NCI-H1930 (cell line): ENCODE measurements at places on chromosomes 3 and 15.

DNA sequence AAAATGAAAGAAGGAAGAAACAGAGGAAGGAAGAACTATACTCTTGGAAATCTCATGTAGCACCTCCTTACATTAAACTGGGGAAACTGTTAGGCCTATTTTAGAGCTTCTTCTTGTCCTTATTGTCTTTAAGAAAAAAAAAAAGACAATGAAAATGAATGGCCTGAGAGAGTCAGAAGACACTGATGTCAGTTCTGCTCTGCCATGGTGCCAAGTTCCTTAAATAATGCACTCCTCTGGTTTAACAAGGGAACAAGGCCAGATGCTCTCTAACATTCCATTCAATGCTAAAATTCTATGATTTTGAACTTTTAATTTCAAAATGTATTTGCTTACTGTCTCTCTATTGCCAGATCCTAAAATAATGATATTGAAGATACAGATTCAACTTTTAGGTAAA is 4.4 kb upstream of the MBNL1 start:
- DNase-seq, result no peak

GRCh38 chr15:27244047-27244446 is 273.1 kb downstream of the GABRG3 start:
- no peak for DNase-seq

DNA sequence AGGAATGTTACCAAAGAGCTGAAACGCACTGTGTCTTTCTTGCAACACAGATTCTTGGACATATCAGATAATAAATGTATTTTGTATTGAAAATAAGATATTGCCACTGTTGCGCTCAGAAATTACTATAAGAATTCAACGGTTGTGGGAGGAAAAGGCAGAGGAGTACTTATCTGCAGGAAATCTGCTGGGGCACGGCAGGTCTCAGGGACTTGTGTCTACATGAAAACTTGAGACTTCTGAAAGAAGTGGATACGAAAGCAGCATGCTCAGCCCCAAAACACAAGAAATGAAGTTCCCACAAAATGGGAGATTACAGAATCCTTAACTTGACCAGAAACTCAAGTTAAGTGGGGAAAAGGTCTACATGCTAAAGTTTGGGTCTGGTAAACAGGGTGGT is 86.5 kb downstream of the IGSF11 start:
- no peak for DNase-seq

DNA sequence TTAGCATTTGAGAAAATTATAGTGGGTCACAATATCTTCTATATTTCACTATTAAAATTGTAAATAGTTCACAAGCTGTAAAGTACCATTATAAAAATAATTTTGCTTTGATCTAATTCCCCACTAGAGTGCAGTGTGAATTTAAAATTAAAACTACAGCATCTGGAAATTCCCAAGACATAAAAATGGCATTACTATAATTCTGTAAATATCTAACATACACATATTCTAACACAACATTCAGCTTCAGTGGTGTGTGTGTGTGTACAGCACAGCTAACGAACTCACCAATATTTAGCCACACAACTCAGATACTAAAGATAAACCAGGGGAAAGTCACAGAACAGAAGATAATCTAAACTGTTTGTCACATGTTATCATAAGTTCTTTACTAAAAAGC is 424.9 kb upstream of the ZNF385D start:
- no peak for DNase-seq

GRCh38 chr3:14512281-14512941 is 27.7 kb downstream of the GRIP2 start:
- no peak for DNase-seq

DNA sequence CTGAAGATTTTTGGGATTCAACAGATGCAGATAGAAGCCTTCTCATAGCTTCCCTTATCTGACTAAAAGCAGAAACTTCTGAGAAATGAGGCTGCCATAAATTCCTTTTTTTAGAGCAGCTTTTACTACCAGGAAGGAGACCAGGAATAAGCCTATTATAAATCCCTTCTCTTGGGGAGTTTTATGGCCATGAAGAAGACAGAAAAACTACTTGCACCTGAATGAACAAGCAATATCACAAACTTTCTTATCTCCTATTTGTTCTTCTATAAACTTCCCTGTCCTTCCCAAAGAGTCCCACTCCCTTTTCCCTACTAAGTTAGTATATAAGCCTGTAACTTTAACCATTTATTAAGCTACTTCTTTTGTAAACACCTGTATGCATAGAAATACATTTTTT is 603.1 kb downstream of the NSUN3 start:
- no peak for DNase-seq

DNA sequence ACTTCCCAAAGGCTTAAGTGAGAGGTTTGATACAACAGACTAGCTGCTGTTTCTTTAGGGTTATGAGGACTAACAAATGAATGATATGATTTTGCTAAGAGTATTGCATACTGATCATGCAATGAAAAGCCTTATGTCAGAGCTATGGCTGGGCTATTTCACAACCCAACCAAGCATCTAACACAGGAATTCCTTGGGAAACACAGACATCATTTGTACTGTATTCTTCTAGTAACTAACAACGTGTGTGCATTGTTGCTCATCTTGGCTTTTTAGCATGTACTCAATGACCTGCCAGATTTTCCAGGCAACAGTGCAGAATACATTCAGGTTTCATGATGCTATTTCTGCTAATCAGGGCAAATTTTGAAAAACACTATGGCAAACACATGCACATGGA is 19.3 kb downstream of the PDZRN3 start:
- no peak for DNase-seq

- DNase-seq, result no peak
Measured at GRCh38 chr3:195023576-195023975, 247.4 kb downstream of the XXYLT1 start.

DNA sequence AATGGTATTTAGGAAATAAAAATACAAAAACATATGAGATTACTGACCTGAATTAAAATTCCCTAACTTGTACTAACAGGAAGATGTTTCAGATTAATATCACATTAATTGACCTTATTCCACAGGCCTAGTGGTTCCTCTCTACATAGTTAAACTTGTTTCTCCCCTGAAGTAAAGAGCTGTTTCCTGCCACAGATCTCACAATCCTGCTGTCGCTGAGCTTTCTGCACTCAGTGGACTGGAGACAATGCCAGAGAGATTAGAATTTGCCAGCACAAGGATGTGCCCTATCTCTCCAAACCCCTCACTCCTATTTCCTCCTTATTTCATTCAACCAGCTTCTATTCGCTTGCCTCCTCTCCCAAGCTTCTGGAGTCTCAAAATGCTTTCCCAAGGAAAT is 130.6 kb downstream of the CTNNB1 start:
- DNase-seq, result no peak

- DNase-seq, result no peak
Measured at GRCh38 chr15:66936861-66937582, 128.4 kb upstream of the SMAD3 start.

DNA sequence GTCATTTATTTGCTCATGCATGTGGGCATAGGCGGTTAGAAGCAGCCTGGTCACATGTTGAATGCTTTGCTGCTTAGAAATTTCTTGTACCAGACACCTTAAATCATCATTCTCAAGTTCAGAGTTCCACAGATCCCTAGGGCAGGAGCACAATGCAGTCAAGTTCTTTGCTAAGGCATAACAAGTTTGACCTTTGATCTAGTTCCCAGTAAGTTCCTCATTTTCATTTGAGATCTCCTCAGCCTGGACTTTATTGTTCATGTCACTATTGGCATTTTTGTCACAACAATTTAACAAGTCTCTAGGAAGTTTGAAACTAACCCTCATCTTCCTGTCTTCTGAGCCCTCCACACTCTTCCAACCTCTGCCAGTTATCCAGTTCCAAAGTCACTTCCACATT is 22.8 kb downstream of the HGD start:
- no peak for DNase-seq

- peak; percentile 72 for DNase-seq
Measured at GRCh38 chr3:132029182-132029902, 5.5 kb downstream of the CPNE4 start.

GRCh38 chr15:63969652-63970421 is 76.4 kb downstream of the DAPK2 start:
- DNase-seq, result no peak

DNA sequence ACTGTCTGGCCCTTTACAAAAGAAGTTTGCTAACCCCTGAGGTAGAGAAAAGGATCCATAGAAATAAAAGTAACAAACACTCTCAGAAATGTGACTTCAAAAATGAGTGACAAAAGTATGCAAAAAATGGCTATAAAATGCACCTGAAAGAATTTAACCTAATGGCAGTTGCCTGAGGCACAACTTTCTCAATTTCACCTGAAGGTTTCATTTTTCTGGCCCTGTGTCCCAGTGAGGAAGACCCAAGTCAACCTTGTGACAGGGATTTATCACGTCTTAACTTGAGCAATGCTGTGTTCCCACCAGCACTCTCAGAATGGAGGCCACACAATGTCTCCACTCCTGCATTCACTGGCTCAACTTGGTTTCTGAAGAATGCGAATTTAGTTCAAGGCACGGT is 83.0 kb downstream of the FHIT start:
- no peak for DNase-seq

DNA sequence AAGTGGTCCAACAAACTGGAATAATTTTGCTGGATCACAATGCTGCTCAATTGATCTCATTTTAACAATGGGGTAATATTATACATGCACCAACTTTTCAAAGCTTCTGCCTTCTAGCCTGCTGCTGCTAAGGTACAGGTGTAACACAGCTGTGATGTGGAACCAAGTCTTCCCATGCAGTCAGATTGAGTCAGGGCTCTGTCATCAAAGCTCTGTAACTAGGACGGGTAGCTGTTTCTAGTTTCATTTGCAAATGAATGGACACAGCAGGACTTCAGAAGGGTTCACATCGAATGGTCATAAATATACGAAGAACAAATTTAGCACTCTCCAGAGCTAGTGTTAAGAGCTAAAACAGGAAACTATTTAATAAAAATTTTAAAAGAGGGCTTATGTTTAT is 189.2 kb downstream of the USP13 start:
- no peak for DNase-seq

DNA sequence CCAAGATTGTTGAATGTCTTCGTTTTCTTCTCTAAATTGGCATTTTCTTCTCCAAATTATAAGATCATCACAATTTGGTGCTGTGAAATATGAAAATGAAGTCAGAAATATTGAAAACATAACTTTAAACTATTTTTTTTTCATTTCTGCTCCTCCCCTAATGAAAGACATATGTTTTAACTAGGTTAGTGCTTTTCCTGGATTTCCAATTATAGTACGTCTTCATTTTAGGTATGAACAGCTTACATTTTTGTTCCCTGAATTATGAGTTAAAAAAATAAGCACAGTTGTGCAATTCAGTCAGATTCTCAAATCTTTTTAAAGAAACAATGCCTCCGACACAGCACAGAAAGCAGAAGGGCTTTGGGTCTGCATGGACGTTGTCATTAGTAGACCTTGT is 83.5 kb upstream of the CFAP20DC start:
- DNase-seq, result no peak

- DNase-seq, result no peak
Measured at GRCh38 chr3:40332684-40333083, 23.2 kb downstream of the EIF1B start.

GRCh38 chr3:157785102-157785826 is 282.0 kb upstream of the VEPH1 start:
- no peak for DNase-seq

DNA sequence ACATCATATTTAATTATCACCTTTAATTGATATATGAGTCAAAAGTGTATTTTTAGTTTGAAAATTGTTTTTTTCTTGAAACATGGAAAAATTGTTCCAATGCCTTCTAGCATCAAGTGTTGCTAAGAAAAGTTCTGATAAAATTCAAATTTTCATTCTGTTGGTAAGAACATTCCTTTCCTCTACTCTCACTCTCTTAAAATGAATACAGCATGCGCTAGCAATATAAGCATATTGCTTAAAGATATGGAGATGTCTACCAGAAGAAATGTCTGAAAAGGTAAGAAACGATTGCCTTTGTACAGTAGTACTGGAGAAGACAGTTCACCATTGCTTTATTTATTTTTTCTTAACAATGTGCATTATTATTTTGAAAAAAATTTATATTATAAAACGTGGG is 17.6 kb upstream of the ZBTB38 start:
- DNase-seq, result no peak

DNA sequence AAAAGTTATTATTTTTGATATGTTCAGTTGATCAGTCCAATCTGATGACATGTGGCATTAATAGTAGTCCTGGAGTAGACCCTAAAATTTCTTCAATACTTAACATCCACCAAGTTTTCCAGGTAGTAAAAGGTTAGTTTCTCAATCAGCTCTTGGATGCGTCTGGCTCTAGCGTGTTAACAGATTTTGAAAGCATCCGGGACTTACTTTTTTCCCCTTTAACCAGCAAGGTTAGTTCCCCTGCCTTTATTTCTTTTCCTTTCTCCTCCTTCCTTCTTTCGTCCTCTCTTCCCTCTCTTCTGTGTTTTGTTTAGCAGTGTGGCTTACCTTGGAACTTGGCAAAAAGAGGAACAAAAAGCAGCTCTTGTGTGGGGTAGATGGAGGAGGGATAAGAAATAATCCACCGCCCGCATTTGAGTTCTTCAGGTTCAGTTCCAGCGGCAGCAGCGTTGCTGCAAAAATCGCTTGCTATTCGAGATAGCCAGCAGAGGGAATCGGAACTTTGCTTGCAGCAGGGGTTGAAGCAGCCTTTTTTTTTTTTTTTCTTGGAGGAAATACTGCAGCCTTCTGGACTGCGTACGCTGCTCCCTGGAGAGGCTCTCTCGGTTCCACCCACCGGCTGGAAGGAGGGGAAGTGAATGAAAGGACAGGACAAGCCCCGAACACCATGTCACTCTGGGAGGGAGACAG is at the start of gene RBMS3:
Gene RBMS3, plus strand, starts transcription at position 668 of the 690 bp plus-strand sequence.
- DNase-seq, result no peak

GRCh38 chr3:11583638-11584046 is 60.1 kb downstream of the VGLL4 start:
- no peak for DNase-seq

- no peak for DNase-seq
Measured at GRCh38 chr3:140832883-140833282, 108.8 kb upstream of the SLC25A36 start.

GRCh38 chr15:78023865-78024518 is 53.5 kb downstream of the TBC1D2B start:
- no peak for DNase-seq

DNA sequence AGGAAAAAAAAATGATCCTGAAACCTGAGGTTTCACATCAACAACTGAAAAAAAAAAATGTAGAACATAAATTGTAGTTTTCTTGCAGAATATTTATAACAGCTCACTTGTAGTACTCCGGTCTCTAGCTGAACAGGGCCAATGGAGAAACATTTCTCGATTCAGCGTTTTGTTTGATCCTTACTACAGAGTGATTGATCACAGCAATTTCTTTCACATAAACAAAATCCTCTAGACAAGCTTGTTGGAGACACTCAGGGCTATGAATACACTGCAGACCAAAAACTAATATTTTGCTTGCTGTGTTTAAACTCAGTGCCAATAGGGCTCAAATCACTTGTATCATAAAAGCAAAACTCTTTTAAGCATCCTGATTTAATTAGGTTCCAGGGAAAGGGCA is 127.0 kb upstream of the CNTN6 start:
- DNase-seq, result no peak

- no peak for DNase-seq
Measured at GRCh38 chr15:48696627-48697312, 51.3 kb upstream of the FBN1 start.
